ENCODE measurements at places on chromosomes 1 and 21.

DNA sequence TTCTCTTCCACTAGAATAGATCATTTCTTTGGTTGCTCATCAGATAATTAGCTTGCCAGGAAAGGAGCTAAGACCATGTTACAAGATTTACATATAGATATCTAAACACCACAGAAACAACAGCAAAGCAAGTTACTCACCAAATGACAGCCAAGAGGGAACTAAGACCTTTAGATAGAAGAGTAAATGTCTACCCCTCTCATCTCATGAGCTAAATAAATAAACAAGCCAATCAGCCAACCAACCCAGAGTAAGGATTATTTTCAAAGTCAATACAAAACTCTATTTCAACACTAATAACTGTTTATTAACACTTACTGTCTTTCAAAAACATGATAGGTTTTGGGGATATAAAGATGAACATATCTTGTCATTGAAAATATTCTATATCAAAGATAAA, 474.7 kb downstream of the LMO4 start:
- DNase-seq = no peak

GRCh38 chr1:206912445-206913095, 9.2 kb downstream of the FCMR start:
- peak; percentile 49 for DNase-seq

DNA sequence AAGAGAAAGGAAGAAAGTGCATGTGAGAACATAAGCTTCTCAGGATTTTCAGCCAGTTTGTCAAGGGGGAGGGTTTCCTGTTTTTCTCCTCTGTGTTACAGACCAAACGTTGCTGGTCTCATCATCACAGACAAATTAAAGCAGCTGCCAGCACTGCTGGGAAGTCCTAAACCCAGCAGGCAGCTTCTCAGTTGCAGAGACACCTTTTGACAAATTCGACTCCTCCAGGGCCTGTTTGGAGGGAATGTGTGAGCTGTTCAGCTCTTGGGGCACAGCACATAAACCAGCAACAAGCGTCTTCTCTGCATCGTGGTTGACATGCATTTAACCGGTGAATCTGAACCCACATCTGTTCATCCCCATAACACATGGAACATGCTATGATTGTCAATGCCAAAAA, 454.6 kb upstream of the RUNX1 start:
- no peak for DNase-seq

DNA sequence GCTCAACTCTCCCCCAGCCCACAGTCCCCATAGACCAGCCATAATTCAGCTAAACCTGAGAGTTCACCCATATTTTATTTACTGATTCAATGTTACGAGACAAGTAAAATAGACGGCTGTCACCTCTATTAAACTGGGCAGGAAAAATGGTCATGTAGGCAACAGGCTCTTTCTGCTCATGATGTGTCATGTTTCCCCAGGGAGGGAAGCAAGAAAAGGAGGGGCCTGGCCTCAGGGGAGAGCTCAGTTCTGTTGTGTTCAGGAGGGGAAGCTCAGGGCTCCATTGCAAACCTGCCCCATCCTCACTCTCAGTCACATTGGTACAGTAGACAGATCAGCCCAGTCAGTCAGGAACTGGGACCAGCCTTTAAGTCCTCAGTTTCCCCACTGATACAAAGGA, 12.8 kb downstream of the GRIK3 start:
- DNase-seq = no peak

DNA sequence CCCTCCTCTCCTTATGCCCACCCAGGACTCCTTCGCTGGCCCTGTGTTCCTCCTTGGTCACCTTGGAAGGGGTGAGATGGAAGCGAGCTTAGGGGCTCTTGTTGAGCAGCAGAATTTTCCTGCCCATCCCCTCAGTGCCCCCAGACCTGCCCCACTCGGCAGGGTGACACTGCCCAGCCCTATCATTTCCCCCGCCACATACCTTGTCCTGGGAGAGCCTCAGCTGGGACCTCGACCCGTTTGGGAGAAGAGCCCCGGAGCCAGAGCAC, 1.4 kb upstream of the FNDC5 start:
- no peak for DNase-seq

- no peak for DNase-seq
These were observed 2.0 kb downstream of the PLXNA2 start for GRCh38 chr1:208242146-208242545.

DNA sequence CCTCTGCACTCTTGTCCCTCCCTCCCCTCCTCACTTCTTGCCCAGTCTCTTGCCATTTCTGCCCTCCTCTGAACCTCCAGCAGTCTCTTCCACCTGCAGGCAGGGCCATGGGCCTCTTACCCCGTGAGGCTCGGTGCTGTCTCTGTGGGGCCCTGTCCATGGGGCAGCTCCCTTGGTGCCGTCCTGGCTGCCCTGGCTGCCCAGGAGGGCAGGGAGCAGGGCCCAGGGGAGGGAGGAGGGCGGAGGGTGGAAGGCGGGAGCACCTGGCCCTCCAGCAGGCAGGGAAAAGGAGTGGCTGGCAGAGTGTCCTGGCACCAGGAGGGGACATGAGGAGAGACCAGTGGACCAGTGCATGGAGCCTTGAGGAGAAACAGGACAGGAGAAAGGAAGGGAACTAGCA, at the start of gene RORC:
RORC (minus strand) TSS at position 198 of the 400 bp plus-strand sequence; CDS start at position 160, 38 bp downstream.
- no peak for DNase-seq

- no peak for DNase-seq
These were observed 6.2 kb downstream of the ARHGEF16 start for GRCh38 chr1:3460672-3461131.

- no peak for DNase-seq
These were observed 31.6 kb downstream of the FMO4 start for GRCh38 chr1:171345536-171345935.

GRCh38 chr1:243672539-243673074, 177.4 kb downstream of the AKT3 start:
- DNase-seq = no peak

DNA sequence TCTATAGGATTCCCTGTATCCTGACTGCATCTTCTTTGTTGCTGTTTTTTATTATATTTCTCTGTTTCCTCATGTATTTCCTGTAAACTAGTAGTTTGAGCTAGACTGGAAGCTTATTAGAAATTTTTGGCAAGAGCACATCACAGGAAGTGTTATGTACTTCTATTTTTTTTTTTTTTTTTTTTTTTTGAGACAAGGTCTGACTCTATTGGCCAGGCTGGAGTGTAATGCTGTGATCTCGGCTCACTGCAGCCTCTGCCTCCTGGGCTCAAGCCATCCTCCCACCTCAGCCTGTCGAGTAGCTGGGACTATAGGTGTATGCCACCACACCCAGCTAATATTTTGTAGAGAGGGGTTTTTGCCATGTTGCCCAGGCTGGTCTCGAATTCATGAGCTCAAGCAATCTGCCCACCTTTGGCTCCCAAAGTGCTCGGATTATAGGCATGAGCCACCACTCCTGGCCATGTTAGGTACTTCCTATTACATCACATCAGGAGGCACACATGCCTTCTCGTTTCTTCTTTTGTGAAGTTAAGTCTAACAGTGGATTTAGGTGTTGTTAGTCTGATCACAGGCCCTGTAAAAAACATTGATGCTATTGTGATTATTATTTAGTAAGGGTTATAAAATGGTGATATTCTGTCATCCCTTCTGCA, 12.5 kb downstream of the C1orf21 start:
- no peak for DNase-seq

DNA sequence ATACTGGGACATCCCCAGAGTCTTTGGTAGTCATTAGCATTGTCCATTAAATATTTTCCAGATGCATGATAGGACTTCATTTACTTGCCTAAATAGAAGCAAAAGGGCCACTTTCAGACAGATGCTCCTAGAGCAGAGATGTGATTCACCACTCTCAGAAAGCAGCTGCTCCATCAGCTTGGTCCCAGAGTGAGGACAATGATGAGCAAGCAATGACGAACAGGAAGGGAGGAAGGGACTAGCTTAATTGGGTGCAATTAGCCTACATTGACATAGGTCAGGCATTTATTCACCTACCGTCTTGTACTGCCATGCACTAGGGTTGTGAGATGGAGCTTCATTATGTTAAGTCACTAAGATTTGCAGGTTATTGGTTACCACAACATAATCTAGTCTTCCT, 85.1 kb upstream of the PLXNA2 start:
- no peak for DNase-seq

GRCh38 chr1:69410457-69410850, 157.3 kb upstream of the LRRC7 start:
- no peak for DNase-seq

DNA sequence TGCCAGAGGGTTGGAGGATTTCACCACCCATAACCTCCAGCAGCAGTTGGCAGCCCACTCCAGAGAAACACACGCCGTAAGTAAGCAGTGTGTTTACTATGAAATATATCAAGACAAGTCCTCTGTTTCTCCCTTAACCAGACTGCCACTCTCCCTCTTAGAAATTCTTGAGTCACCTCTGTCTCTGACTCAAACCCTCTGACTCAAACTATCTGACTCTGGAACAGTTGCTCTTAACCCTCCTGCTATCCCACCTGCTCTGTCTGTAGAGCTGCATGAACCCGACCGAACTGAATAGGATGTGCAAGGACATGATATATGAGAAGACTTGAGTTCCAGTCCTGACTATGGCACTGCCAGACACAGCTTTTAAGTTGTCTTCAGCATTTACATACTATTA, 14.1 kb downstream of the INPP5B start:
- DNase-seq = no peak

DNA sequence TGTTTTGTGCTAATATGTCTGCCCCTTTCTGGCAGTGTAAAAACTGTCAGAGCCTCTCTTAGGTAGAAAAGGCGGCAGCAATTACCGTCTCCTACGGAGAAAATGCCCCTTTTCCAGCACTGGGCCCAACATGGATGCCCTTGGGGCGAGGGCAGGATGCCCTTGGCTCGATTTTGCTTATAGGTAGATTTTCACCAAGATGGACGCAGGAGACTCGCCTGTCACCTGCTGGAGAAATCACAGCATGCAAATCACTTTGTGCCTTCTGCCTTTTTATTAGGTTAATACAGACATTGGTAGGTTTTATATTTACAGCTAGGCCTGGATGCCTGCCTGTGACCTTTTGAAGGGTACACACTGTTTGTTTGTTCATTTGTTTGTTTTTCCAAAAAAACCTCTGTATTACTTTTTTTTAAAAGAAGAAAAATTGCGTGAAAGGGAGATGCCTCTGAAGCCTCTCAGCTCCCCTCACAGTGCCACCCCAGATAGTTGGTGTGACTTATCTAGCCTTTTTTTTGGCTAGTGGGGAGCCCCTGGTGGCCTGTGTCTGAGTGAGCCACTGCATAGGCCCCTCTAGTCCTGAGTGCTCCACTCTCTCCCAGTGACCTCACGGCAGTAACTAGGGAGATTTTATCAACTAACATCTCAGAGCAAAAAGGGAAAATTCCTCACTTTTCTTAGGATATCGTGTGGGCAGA, 2.5 kb downstream of the ATP1B1 start:
- no peak for DNase-seq

DNA sequence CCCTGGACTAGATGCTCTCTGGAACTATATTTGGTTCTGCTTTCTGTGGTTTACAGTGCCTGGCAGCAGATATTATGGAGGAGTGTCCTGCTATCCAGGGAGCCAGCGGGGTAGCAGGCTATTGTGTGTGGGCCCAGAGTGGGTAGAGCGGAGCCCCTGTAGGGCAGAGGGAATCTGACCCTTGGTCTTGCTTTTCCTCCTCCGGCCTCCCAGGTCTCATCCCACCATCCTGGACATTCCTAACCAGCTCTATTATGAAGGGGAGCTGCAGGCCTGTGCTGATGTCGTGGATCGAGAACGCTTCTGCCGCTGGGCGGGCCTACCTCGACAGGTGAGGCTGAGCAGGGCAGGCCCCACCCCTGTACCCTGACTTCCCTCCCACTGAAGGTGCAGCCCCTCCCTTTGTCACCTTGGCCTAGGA, 9.1 kb downstream of the RHOC start:
- no peak for DNase-seq

DNA sequence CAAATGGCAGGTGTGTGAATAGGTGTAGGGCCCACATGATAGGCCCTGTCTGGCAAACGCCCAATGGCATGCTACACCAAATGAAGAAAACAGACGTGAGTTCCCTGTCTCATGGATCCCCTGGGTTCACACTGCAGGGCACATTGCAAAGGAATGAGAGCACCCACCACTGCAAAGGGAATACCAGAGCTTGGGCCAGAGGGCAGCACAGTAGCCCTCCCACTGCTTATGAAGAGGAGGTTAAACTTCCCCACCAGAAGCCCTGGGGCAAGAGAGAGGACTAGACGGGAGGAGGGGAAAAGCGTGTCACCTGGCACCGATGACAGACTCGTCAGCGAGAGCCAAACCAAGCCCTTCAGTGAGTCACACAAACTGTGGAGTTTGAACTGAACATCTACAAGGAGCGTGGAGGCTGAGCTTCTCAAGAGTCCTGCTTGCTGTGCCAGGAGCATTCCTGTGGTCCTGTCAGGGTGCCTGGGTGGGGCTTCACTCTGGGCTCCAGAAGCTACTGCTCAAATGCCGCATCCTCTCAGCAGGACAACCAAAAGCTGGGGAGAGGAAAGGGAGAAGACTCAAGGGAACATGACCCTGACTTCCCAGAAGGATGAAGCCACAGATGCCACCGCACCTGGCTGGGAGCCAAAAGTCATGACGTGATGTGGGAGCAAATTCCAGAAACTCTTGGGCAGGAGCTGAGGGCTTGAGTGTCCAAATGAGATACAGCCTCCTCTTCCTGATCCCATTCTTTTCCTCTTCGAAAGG, 61.1 kb downstream of the TOMM20 start:
- no peak for DNase-seq

- no peak for DNase-seq
These were observed 59.1 kb downstream of the SPSB1 start for GRCh38 chr1:9351654-9352271.

DNA sequence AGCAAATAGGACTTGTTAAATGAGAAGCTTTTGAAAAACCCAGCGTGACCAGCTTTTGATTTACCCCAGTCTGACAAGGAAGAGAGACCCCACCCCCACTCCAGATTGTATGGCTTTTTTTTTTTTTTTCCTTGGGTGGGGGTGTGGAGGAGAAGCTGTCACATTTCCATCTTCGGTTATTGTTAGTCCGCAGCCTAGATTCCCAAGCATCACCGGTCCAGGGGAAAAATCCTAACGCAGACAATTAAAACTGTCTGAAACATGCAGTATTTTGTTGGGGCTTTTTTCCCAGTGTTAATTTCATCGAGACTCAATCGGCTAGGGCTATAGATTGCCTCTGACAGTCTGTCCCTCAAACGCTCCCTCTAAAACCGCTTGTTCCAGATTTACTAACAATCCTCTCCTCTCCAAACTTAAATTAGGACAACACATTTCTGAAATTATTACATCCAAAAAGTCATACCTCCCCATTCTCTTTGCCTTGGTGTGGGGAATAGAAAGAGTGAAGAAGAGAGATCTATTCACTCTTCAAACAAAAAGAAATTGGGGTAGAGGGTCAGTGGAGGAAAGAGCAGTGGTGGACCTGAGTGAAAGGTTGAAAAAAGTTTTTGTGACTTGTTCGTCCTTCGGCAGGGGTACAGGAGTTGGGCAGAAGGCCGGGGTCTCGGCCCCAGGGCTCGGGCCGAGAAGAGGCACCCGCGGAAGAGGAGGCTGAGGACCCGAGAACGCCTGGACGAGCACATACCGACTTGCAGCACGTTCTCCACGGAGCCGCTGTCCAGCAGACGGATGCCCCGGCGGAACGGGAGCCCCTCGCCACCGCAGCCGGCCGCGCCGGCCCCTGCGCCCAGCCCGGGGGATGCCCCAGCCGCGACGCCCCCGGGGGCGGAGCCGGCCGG, 1.1 kb downstream of the ZSWIM5 start:
- no peak for DNase-seq

- no peak for DNase-seq
These were observed 524.9 kb upstream of the CHRM3 start for GRCh38 chr1:238861342-238862066.
